ENCODE measurements at places on chromosomes 7 and 10.

- peak; percentile 2 for DNase-seq
Measured at GRCh38 chr7:114539575-114539974, 125.0 kb downstream of the FOXP2 start.

- no peak for DNase-seq
Measured at GRCh38 chr7:47253650-47254080, 328.2 kb downstream of the TNS3 start.

DNA sequence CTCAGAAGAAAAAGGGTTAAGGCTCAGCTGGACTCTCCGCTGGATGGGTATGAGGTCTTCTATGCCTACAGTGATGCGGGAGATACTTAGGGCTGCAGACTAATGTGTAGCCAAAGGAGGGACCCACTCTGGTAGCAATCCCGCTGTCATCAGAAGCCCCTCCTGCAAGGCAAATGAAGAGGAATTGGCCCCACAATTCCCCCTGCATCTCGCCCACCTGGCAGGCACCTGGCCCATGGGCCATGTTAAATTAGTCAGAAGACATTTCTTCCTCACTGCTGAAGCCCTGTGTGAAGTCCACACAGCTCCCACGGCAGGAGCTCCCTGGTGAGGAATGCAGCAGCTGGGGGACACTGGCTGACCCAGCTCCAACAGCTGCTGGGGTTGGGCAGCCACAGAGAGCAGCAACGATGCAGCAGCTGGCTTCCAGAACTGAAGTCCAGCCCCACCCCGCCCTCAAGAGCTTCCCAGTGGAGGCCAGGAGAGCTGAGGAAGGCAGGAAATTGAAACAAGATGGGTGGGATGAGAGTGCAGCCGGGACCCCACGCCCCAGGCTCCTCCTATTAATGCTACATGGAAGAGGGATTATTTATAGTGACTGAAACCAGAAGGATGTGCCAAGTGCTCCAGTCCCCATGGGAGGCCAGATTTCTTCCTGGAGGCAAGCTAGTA lies 5.5 kb downstream of the VSTM4 start:
- DNase-seq, result no peak

GRCh38 chr10:35569111-35569707 lies 35.9 kb upstream of the GJD4 start:
- no peak for DNase-seq

DNA sequence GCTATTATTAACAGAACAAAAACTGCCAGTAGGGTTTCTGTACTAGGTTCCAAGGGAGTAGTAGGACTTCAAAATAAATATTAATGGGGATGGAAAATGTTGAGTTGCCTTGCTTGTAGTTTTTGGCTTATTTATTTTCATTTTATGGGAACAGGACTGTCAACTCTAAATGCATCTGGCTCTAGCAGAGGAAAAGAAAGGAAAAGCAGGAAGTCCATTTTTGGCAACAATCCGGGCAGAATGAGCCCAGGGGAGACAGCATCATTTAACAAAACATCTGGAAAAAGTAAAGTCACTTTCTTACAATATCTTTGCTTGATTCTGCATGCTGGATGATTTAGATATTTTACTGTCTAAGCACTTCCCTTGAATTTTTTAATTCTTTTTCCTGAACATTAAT lies 69.4 kb downstream of the NOC3L start:
- no peak for DNase-seq

DNA sequence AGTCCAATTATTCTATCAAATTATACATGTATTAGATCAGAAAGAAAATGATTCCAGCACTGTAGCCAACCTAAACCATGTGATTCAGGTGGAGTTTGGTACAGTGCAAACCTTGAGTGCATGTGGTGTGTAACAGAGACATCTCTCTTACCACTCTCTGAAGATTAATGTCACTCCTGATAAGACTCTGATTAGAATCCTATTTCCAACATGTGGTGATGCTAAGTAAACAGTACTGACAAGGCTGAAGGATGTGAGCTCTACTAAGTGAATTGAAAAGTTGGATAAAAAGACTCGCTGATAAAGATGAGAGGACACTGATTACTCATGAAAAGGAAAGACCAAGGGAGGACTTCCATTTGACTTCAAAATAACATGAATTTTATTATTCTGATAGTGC lies 232.0 kb downstream of the SDK1 start:
- no peak for DNase-seq

DNA sequence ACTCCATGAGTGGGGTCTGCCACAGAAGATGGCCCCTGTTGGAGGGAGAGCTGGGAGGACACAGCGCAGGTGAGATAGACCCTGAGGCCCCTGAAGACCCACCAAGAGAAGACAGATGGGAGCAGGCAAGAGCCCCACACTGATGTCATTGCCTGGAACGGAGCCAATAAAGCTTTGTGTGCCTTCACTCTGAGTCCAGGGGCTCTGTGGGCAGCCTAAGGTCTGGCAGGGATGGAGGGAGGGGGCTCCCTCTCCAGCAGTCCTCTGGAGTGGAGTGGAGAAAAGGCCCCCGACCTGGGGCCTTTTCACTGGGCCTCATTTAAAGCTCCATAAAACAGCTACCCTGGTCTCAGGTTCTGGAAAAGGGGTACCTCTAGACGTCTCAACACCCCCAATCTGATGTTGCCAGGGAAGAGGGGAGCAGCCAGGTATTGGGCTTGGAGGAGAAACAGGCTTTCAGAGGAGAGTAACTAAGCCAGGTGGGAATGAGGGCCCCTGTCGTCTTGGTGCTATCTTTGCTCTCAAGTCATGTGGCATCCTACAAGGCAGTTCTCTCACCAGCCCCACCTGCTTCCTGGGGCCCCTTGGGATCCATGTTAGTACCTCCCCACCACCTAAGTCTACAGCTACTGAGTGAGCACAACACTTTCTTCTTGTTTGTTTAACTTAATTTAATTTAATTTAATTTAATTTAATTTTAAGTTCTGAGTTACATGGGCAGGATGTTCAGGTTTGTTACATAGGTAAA lies 1.4 kb downstream of the C10orf62 start:
- no peak for DNase-seq

GRCh38 chr10:1488970-1489548 lies 248.3 kb downstream of the ADARB2 start:
- DNase-seq, result no peak

DNA sequence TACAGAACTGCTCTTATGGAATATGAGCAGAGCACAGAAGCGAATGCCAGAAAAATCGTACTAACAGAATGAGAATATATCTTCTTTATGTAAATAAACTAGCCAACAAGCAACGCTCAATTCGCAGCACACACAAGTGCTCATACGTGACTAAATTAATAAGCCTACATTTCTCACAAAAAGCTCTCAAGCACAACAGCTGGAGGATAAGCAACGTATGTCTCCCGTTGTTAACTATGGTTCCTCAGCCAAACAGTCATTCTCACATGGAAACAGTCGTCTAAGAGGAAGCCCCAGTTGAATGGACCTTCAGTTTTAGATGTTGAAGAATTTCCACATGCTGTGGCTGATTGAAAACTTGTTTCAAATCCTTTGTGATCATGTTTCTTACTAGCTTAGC lies 110.4 kb downstream of the PKD1L1 start:
- DNase-seq, result no peak

GRCh38 chr7:8210845-8211724 lies 50.9 kb downstream of the ICA1 start:
- no peak for DNase-seq

GRCh38 chr10:98086837-98087708 lies 47.4 kb upstream of the R3HCC1L start:
- peak; percentile 70 for DNase-seq

DNA sequence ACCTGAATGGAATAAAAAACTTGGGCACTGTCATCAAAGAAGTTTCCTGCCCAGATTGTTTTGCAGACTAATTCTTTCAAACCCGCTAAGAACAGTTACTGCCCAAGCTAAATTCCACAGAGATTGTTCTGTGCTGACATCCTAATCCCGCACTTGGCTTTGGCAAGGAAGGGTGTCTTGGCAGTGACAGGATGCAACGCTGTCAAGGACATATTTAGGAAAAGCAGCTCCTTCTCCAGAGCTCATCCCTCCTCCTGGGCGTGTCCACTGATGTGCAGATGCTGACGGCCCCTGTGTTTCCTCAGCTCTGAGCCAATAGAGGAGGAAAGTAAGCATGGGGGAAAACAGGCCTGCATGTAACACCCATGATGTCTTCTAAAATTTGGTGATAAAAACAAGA lies 74.2 kb downstream of the EEPD1 start:
- no peak for DNase-seq

DNA sequence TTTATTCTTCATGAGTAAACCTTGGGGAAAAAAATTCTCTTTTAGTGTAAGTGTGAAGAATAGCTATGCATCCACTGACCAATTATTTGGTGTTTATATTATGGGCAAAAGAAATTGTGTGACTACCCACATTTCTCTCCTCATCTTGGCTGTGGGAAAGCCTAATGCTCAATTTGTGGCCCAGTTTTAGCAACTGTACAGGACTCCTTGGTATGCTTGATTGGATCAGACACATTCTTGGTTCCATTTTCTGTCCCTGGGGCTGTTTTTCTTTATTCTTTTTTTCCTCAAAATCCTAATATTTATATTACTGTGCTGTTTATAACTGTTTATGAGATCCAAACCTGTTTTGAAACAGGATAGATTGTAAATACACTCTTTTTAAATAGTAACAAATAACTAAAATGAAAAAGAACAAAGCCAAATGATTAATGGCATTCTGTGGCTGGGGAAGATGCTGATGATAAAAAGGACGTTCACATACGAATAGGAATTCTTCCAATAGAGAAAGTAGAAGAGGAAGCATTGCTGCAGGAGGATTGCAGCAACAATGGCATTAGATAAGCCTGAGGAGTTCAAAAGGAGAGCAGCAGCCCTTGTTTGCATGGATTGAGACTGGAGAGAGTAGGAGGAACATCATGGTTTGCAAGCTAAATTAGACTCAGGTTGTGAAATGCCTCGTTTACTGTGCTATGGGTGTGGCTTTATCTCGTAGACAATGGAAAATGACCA lies 580.5 kb downstream of the INHBA start:
- no peak for DNase-seq

- DNase-seq, result no peak
Measured at GRCh38 chr7:833601-834258, 1.5 kb downstream of the SUN1 start.

DNA sequence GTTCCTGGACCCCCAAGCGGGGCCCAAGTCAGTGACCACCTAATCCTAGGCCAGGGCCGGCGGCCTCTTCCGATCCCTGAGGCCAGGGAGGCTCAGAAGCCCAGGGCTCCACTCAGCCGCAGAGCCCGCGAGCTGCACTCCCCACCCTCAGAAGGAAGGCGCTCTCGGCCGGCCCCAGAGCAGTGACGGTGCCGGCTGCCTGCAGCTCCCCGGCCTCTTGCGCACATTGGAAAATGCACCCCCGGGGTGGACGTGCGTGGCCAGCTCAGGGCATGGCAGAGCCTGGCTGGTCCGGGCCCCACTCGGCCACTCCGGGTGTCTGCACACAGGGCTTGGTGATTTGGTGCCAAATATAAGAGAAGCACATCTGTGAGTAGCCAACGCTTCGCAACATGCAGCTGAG lies 269.1 kb downstream of the PTPRN2 start:
- DNase-seq, result no peak

DNA sequence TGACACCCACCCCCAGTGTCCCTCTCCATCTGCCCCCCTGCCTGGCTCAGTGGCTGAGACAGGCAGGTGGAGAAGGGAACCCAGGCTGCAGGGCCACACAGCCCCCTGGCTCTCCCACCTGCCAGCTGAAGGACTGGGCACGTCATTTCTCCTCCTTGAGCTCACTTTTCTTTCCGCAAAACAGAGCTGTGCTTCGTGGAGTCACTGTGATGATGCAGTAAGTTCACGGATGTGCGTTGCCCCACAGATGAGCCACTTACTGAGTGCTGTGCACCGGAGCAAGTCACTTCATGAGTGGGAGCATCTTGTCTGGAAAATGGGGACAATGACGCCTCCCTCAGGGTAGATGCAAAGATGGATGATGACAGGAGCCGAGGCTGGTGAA lies 2.7 kb downstream of the OPN4 start:
- no peak for DNase-seq

DNA sequence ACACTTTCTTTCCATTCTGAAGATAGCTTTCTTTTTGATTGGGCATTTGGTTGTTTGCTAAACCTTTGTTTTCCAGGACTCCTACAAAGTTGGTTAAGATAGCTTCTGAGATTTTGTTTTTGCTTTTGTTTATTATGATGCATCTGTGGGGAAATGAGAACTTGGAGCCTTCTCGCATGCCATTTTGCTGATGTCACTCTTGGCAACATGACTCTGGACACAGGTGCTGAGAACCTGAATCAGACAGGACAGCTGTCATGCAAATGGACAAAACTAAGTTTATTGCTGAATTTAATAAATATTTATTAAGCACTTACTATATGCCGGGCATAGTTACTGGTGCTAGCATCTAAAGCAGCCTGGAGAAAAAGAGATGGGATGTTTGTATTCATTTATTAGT lies 274.1 kb downstream of the ZEB1 start:
- DNase-seq, result peak; percentile 15

- peak; percentile 60 for DNase-seq
Measured at GRCh38 chr10:69644658-69645295, 14.7 kb downstream of the FAM241B start.

DNA sequence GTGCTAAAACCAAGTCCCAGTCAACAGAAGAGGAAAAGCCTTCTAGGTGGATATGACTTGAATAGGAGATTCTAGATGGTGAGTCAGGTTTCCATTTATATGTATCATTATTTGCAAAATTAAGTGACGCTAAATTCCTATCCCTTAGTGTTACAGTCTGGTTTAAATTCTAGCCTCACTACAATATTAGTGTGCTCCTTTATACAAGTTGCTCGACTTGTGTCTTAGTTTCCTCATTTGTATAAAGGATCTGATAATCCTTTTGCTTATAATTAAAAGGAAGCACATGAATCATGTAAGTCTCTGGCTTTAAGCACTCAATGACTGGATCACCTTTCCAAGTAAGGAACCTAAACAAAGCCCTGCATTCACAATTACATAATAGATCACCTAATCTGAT lies 105.7 kb downstream of the SVOPL start:
- DNase-seq, result no peak

DNA sequence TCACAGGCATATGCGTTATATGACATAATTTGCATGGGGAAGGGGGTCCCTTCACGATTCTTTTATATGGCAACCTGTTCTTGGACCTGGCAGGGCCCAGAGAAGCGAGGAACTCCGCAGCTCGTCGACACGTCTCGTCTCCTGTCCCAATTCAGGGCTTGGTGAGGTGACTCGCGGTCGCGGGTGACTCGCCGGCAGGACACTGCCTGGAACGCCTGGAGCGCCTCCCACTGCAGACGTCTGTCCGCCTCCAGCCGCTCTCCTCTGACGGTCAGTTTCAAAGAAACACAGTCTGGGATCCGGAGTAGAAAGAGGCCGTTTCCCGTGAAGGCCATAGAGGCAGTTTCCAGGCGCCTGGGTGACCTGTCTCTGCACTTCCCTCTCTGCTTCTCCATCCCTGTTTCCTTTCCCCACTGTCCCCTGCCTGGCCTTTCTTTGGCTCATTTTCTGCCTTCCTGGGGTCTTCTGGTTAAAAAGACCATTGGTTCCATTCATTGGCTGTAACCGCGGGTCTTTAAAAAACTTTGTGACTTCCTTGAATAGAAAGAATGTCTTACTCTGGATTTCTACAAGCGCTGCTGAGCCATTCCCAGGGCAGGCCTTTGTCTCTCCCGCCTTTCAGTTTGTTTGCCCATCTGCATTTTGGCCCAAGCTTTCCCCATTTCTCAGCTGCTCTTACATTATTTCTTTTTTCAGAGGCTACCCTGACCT lies 1.2 kb downstream of the UPP1 start:
- no peak for DNase-seq
